ENCODE measurements at places on chromosomes 16 and 17.

DNA sequence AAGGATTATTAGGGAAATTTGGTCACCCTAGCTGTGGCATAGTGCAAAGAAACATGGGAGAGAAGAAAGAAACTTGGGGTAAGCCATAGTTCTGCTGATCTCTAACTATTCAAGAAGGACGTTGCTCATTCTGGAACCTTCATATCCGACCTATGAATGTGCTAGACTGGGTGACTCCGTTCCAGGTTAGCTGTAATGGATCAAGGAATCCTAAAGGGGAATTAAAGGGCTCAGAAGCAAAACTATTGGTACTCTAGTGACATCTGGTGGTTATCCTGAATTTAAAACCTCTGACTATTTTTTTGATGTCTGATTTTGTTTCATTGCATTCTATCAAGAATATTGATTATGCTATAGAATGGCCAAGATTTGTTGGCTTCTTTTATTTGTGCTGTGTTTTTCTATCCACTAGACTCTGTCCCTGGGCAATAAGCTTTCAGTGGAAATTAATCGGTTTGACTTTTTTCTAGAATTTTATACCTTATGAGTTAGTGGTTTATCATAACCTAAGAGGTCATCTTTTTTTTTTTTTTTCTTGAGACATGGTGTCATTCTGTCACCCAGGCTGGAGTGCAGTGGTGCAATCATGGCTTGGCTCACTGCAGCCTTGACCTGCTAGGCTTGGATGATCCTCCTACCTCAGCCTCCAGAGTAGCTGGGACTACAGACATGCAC, 19.5 kb downstream of the PCTP start:
- DNase-seq = no peak

DNA sequence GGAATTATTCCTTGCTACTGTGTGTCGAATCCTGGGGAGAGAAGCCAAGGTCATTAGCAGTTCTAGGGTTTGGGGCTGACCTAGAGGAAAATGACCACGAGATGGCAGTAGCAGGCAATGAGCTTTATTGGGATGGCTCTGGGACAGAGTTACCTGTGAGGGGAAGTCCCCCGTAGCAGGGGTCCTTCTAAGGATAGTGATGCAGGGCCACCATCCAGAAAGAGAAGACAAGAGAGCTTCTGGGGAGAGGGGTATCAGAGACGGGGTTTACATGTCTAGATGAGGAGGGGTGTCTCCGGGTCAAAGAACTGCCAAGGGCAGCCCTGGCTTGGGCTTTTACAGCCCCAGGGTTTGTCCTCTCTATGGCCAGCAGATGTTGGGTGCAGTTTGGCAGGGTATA, 6.4 kb upstream of the GGT6 start:
- peak; percentile 64 for DNase-seq

DNA sequence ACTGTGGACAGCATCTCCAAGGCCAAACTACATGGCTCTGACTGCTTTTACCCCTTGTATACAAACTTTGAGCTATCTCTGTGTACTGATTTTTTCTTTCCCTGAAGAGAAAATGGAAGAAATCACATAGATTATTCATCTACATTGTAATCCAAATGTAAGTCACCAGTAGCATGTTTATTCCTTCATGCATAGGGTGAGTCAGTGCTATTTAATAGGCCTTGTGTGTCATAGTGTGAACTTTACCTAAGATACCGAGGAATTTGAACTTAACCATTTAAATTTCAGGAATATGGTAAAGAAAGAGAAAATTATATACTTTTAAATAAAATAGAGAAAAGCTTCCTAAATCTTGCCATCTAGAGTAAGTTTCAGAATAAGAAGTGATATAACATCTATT, 16.5 kb downstream of the PHKB start:
- DNase-seq = no peak

- DNase-seq = peak; percentile 31
Measured at GRCh38 chr16:87303431-87303930, 13.7 kb downstream of the C16orf95 start.

DNA sequence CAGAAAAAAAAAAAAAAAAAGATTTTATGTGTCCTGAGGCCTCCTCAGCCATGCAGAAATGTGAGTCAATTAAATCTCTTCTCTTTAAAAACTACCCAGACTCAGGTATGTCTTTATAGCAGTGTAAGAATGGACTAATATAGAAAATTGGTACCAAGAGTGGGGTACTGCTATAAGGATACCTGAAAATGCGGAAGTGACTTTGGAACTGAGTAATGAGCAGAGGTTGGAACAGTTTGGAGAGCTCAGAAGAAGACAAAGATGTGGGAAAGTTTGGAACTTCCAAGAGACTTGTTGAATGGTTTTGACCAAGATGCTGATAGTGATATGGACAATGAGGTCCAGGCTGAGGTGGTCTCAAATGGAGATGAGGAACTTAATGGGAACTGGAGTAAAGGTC, 17.3 kb upstream of the CNEP1R1 start:
- no peak for DNase-seq

- no peak for DNase-seq
Measured at GRCh38 chr16:66926961-66927436, 1.7 kb upstream of the RRAD start.
